ENCODE measurements at places on chromosomes 5 and 9.

DNA sequence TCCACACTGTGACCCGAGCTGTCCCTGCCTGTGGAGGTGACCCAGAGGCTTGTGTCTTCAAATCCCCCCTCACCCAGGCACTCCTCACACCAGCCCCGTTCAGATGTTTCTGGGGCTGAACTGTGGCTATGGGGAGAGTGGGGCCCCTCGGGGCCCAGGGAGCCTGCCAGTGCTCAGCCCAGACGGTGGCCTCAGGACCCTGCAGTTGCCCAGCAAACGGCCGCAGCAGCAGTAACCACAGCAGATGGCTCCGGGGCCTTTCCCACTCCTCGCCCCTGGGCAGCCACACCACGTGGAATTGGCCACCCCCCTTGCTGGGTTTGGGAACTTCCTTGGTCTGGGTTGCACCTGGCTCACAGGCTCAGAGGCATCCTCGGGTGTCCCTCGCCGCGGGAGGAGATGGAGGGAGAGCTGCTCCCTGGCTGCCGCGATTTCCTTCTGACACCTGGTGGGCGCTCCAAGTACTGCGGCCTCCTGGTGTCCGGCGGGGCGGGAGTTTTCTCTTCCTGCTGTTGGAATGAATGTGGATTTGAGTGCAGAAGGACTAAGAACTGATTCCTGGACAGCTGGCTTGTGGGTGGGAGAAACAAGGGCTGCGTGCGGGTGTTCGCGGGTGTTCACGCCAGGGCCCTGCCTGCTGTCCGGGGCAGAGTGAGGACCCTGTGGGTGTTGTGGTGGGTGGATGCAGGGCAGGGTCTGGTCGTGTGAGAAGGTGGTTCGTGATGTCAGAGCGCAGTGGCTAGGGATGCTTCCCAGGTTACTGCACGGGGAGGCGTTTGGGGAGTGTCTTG, 97.5 kb downstream of the COL5A1 start:
- no peaks in the 10 kb centered on the region for H3K27me3 ChIP-seq
- peak; percentile 66 for DNase-seq
- peaks cover 15% of the 10 kb centered on the region for H3K4me1 ChIP-seq
- peaks cover 64% of the 10 kb centered on the region for H3K36me3 ChIP-seq

- H3K27me3 ChIP-seq: no peaks in the 10 kb centered on the region
- DNase-seq: no peak
- no peak overlapping the region for H3K27ac ChIP-seq
Observed at GRCh38 chr5:99349787-99350186, 421.0 kb upstream of the CHD1 start.

DNA sequence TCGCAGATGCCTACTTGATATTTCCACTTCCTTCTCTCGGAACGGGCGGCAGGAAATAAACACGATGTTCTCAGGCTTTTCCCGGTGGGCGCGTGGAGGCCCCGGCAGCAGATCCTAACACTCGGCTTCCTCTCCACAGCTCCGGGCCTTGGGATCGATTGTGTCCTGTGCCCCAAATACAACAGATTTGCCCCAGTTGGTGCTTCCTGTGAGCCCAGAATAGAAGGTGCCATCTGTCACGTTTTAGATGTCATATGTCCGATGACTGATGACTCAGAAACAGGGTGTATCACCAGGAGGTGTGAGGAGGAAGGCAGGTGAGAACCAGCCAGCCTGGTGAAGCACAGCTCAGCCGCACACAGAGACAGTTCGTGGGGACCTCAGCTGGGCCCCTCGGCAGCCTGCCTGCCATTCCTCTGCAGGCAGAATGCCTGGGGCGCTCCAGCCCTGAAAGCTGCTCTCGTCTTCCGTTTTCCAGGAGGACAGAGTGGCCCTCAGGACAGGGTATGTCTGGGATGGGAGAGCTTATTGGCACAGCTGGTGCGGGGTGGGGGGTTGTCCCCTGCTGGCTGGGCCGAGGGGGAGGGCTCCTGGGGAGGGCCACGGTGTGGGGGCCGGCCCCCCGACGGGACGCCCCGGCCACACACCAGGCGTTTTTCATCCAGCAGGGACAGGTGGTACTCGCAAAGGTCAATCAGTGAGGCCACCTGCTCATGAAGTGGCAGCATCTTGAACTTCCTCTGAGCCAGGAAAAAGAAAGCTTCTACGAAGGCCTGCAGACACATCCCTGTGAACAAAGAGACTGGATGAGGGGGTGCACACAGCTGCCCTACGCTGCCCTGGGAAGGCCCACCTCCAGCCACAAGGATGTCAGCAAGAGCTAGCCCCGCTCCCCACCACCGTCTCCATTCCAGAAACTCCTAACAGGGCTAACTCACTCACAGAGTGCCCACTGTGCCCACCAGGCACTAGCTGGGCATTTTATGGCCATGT, 171.0 kb downstream of the DAB2IP start:
- no peak overlapping the region for H3K4me3 ChIP-seq
- peaks cover 5% of the 10 kb centered on the region for H3K27me3 ChIP-seq

GRCh38 chr9:126704157-126704891, 90.6 kb downstream of the LMX1B start:
- H3K4me1 ChIP-seq: peaks cover 11% of the 10 kb centered on the region
- no peak overlapping the region for H3K27ac ChIP-seq
- DNase-seq: peak; percentile 68
- H3K4me3 ChIP-seq: peak overlapping the region; percentile 63
- no peaks in the 10 kb centered on the region for H3K36me3 ChIP-seq

GRCh38 chr9:32220750-32221149, 163.7 kb upstream of the ACO1 start:
- no peaks in the 10 kb centered on the region for H3K4me1 ChIP-seq
- no peaks in the 10 kb centered on the region for H3K36me3 ChIP-seq
- no peak overlapping the region for H3K4me3 ChIP-seq

DNA sequence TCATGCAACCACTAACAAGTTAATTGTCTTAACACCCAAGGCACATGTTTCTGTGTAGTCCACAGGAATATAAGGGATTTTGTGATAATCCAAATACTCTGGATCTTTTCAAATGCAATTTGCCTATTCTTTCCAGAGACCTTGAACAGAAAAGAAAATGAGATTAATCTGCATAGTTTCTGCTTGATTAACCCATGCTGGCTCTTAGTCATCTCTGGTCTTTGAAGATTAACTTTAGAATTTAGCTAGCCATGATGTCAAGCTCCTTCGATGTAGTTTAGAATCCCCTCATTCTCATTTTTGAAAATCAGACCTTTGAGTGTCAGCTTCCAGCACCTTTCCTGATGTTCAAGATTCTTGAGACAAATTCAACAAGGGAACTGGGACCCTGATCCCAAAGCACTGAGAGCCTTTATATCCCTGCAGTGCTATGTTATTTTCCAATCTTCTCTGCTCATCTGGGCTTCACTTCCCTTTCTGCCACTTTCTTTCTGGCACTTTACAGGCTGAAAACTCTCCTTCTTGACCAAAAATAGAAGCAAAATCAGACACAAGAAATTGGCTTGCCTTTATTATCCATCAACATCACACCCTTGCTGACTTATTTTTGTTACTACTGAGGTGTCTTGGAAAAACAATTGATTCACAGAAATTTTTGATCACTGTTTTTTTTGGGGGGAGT, 155.5 kb downstream of the PALM2AKAP2 start:
- no peaks in the 10 kb centered on the region for H3K27me3 ChIP-seq
- peaks cover 6% of the 10 kb centered on the region for H3K36me3 ChIP-seq
- peaks cover 4% of the 10 kb centered on the region for H3K4me1 ChIP-seq
- no peak for DNase-seq
- H3K4me3 ChIP-seq: no peak overlapping the region

- H3K4me3 ChIP-seq: no peak overlapping the region
- no peak overlapping the region for H3K27ac ChIP-seq
- peaks cover 23% of the 10 kb centered on the region for H3K36me3 ChIP-seq
- peaks cover 53% of the 10 kb centered on the region for H3K4me1 ChIP-seq
- peak; percentile 53 for DNase-seq
Observed at GRCh38 chr5:177476531-177477233, 3.2 kb upstream of the DBN1 start.

GRCh38 chr5:140216478-140217074, 41.6 kb downstream of the CYSTM1 start:
- H3K27ac ChIP-seq: no peak overlapping the region
- no peak for DNase-seq
- no peak overlapping the region for H3K4me3 ChIP-seq
- H3K4me1 ChIP-seq: peaks cover 15% of the 10 kb centered on the region

DNA sequence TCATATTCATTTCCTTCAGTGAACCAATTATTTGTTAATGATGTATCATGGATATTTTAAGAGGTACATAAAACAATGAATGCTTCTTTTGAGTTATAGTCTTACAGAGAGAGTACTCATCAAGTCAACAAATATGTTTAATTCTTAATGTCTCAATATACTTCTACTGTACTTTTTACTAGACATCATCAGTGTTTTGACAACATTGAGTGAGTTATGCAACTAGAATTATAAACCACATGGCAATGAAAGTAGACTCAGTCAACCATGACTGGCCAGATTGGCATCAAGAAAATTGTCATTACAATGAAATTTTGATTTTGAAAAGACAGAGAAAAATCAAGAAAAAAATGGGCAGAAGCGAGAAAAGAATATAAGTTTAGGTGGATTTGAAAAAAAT, 1248.1 kb upstream of the CDH18 start:
- H3K4me3 ChIP-seq: no peak overlapping the region
- H3K27me3 ChIP-seq: no peaks in the 10 kb centered on the region
- no peaks in the 10 kb centered on the region for H3K36me3 ChIP-seq
- no peaks in the 10 kb centered on the region for H3K4me1 ChIP-seq
- H3K27ac ChIP-seq: no peak overlapping the region
- DNase-seq: no peak

DNA sequence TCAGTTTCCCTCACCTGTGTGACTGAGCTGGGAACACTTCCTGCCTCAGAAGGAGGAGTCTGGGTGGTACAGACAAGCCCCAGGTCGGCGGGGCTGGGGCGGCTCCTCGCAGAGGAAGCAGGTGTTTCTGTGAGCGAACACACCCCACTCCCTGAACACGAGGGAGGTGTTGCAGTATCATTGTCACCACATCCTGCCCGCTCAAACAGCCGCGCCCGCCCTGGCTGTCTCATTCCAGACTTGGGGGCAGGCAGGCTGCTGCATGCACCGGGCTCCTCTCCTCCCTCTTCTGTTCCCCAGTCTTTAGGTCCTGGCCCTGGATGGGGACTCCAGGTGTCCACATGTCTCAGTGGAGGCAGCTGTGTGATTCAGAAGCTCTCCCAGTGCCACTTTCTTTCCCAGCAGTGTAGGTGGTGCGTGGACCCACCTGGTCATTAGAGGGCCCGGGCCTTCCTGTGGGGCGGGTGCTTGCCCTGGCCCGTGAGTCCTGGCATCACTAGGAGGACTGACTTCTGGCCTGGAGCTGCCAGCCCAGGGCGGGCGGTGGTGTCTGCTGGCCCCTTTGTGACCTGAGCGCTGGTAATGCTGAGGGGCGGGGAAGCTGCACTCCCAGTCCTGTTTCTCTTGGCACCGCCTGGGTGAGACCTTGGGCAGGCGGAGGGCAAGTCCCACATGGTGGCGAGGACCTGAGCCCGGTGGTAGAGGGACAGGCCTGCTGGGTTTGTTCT, 18.3 kb upstream of the PHYHD1 start:
- H3K27ac ChIP-seq: no peak overlapping the region
- H3K4me1 ChIP-seq: peaks cover 32% of the 10 kb centered on the region
- H3K27me3 ChIP-seq: no peaks in the 10 kb centered on the region
- no peak overlapping the region for H3K4me3 ChIP-seq
- peaks cover 28% of the 10 kb centered on the region for H3K36me3 ChIP-seq

DNA sequence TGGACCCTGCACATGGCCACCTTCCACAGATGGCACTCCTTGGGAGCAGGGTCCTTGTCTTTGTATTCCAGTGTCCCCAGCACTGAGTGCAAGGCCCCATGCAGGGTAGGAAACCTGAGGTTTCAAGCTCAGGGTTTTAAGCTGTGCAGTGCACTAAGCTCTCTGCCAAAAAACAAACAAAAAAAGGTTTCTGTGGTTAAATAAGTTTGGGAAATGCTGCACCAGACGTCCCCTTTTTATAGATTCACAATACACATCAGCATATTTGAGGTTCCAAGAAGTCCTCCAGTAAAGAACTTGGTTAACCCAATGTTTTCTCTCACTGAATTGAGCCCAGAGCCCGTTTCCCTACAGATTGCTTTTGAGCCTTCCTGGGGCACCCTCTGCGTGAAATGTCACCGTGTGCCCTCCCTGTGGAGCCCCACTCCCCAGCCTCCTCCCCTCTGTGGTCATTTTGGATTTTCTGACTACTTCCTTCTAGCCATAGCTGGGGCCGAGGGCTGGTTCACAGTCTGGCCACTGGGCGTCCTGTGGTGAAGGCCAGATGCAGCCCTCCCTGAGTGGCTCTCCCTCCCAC, 17.1 kb downstream of the DELE1 start:
- DNase-seq: peak; percentile 22
- H3K36me3 ChIP-seq: peaks cover 36% of the 10 kb centered on the region
- peaks cover 9% of the 10 kb centered on the region for H3K4me1 ChIP-seq
- no peak overlapping the region for H3K27ac ChIP-seq

DNA sequence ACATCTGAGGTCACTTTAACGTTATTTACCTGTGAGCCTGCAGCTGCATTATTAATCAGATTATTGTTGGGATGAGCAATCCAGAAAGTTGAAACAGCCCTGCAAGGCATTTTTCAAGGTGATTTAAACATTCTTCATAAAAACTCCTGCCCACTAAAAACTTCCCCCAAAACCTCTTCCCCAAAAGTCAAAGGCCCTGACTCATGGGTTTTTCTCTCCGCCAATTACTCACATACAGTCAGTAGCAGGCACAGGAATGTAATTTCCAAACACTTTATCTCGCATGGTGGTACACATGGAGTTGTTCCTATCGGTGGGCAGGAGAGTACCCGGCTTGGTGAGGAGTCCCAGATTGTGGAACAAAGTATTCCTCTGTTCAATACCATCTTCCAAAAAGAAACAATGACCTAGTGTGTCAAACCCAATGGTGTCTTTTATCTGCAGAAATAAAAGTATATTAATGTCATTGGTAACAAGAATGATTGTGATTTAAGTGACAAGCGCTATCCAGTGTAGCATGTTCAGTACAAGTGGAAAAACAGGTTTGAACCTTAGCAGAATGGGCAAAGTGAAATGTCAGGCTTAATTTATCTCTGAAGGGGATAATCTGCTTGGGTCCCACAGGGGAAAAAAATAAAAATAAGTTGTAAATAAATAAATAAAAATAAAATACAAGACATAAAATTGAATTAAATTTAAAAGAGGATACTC, 38.3 kb downstream of the CEMIP2 start:
- H3K4me1 ChIP-seq: peaks cover 3% of the 10 kb centered on the region
- peaks cover 21% of the 10 kb centered on the region for H3K36me3 ChIP-seq

DNA sequence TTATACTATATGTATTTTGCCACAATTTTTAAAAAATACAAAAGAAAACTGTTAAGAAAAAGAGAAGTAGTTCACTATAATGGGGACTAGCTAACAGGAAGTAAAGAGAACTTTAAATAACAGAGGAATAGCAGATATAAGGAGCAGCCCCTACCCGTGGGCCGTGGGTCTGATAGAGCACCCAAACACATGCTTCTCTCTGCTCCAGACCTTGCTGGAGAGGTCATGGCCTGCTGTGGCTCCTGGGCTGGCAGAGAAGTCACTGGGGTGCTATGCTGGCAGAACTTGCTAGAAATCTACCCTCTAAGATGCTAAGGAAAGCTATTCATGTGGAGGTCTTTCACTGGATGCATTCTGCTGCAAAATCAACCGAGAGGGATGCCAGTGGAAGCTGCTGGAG, 10.0 kb upstream of the TNFAIP8 start:
- no peak overlapping the region for H3K4me3 ChIP-seq
- H3K27ac ChIP-seq: peak overlapping the region; percentile 29
- H3K4me1 ChIP-seq: peaks cover 14% of the 10 kb centered on the region
- no peaks in the 10 kb centered on the region for H3K27me3 ChIP-seq
- DNase-seq: no peak

- H3K27ac ChIP-seq: no peak overlapping the region
- H3K4me1 ChIP-seq: no peaks in the 10 kb centered on the region
- peaks cover 10% of the 10 kb centered on the region for H3K27me3 ChIP-seq
Observed at GRCh38 chr5:42887097-42887496, 75.4 kb upstream of the SELENOP start.

Measured in mesenchymal stem cell (in vitro differentiated cells and primary cell).